H9 (cell line): ENCODE measurements at places on chromosomes 13 and 19. TPM values are rescaled to one million over a fixed set of nuclear protein-coding genes. Genes with fewer than 3 reads are reported as not detected.

The ZNF525 gene
- 37.7 and 39.2 TPM in 2 replicates for total RNA-seq

The PSG1 gene
- total RNA-seq, result not detected in 2 replicates

The TMEM38A gene
- 7.4 and 8.3 TPM in 2 replicates for total RNA-seq

The ADGRE1 gene
- total RNA-seq, result not detected in 2 replicates

The ZNF558 gene
- 30.2 and 30.5 TPM in 2 replicates for total RNA-seq

DNA sequence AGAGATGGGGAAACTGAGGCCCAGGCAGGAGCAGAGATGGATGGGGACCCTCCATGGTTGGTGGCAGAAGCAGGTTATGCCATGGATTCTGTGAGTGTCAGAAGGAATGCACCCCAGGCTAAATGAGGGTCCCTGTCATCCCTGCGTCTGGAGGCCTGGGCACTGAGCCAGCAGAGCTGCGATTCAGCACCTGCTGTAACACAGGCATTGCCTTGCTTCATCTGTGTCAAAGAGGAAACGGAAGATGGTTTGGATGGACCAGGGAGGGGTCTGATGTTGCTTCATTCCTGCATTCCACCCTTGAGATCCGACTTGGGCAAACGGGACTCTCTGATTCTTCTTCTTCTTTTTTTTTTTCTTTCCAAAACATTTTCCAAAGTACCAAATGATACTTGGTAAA, 1.2 kb downstream of the C5AR1 start:
- DNase-seq, result no peak

- no peak for DNase-seq
Observed at GRCh38 chr19:18634612-18635297, 2.1 kb upstream of the KLHL26 start.

GRCh38 chr13:50344717-50345116, 329.5 kb downstream of the KCNRG start:
- no peak for DNase-seq

GRCh38 chr19:45761714-45762113, 7.3 kb downstream of the SIX5 start:
- DNase-seq, result no peak

- peak; percentile 91 for DNase-seq
Observed at GRCh38 chr19:49801966-49802661, 11.0 kb downstream of the FUZ start.

- no peak for DNase-seq
Observed at GRCh38 chr13:48492470-48493065, 40.3 kb downstream of the RCBTB2 start.

DNA sequence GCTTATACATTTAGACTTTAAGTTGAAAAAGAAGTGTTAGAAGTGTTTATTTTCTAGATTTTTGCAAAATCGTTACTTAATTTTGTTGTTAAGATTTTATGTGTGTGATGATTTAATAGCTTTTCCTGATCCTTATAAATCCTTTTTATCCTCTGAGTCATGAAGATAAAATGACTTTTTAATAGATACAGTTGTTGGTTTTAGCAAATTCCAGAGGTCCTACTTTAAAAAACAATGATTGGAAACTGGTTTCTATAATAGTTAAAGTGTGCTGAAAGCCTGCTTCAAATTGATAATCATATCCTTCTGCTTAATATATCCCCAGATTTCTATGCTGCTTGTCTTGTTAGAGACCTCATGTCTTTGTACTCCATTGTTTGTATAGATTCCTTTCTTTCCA, 39.0 kb downstream of the RNASEH2B start:
- DNase-seq, result no peak

- no peak for DNase-seq
Observed at GRCh38 chr13:77833331-77833863, 85.2 kb downstream of the EDNRB start.

DNA sequence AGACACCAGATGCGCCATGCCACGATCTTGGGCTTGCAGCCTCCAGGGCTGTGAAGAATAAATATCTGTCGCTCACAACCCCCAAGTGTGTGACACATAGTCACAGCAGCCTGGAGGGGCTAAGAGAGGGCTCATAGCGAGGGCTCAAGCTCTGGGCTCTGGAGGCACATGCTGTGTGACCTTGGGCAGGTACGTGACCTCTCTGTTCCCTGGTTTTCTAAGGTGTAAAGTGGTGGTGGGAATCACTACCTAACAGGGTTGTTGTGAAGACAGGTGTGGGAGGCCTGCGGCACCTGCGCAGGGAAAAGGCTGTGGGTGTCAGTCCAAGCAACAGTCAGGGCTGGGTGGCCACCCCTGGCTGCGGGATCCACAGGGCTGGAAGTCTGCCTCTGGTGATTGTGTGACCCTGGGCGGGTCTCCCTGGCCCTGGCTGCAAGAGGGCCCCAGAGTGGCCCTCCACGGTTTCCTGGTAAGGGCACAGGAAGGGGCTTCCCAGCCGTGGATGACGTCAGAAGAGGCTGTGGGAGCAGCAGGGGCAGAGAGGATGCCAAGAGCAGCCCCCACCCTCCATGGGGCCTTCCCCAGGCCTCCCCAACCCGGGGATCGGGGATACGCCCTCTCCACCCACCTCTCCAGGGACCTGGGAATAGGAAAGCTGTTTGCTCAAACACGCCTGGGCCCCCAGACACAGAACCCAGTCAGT, 218.8 kb upstream of the SGCG start:
- DNase-seq, result no peak

DNA sequence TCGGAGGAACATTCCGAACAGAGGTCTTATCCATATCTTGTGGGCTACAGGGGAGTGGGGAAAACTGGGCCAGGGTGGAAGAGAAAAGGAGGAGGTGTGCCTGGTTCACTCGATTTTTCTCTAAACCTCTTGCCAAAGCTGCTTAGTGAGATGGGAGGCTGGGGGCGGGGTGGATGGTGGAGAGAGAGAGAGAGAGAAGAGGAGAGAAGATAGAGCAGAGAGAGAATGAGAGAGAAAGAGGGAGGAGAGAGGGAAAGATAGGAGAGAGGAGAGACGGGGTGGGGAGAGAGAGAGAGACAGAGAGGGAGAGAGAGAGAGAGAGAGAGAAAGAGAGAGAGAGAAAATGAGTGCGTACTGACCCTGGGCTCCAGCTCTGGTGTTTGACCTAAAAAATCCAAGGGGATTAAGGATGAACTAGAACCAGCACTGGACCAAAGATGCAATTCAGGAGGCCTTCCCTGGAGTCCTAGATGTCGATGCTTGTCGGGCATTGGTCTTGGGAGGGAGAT, 14.1 kb downstream of the NOVA2 start:
- DNase-seq, result no peak

DNA sequence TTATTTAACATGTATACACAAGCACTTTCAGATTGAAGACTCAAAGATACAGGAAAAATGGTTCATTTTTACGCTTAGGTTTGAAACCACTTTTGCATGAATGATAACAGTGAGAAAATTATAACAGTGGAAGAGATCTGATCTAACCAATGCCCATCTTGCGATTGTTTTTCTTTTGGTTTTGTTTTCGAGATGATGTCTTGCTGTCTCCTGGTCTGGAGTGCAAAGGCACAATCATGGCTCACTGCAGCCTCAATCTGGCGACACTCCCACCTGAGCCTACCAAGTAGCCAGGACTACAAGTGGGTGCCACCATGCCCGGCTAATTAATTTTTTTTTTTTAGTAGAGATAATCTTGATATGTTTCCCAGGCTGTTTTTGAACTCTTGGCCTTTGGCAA, 10.2 kb upstream of the EID2 start:
- DNase-seq, result no peak

DNA sequence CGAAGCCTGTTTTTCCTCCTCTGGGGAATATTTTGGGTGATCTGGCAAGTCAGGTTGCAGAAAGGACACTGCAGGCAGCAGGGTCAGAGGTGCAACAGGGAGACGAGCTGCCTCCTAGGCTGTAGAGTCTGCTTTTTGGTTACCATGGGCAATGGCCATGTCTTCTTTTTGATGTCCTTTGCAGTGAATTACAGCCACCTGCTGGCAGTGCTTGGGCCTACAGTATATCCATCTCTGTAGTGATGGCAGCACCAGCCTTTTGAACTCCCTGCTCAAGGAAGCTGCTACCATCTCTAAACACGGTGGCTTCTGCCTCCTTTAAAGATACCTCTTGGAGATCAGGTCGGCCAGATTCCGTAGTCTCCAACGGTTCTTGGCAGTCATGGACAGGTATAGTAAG, 73.9 kb downstream of the WTIP start:
- peak; percentile 61 for DNase-seq

GRCh38 chr13:106343836-106344235, 191.6 kb downstream of the EFNB2 start:
- no peak for DNase-seq

- no peak for DNase-seq
Observed at GRCh38 chr19:1363599-1363998, 20.1 kb upstream of the NDUFS7 start.

DNA sequence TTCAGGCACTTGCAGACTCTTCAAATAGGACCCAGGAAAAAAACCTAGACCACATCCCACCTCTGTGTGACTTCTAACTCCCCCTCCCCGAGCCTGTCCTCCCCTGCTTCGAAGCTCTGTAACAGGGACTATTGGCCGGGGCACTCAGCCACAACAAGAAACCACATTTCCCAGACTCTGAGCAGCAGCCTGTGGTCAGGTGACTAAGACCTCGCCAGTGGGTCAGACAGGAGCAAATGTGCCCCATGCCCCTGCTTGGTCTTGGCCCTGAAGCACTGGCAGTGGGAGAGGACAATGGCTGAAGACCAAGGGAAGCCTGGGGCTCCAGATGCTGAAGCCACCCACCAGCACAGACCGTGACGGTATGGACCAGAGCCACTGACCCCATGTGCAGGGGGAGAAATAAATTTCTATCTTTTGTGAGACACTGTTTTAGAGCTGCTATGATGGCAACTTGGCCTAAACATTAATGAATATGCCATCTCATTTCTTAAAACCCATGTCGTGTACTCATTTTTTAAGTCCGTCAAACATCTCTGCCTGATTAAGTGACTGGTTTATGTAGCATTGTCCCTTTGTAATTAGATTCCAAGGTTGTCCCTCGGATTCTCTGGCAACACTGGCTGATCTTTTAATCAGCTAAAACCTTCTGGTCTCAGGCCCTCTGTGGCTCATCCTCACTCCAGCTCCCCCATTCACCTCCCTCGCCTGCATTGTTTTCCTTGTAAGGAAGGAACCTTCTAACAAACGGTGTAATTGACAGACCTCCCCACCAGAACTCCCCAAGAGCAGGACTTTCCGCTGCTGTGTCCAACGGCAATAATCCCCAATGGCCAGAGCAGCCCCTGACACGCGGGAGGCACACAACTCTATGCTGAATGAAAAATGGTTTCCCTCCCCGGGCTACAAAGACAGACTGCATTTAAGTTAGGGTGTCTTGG, 98.4 kb downstream of the STK24 start:
- peak; percentile 52 for DNase-seq

DNA sequence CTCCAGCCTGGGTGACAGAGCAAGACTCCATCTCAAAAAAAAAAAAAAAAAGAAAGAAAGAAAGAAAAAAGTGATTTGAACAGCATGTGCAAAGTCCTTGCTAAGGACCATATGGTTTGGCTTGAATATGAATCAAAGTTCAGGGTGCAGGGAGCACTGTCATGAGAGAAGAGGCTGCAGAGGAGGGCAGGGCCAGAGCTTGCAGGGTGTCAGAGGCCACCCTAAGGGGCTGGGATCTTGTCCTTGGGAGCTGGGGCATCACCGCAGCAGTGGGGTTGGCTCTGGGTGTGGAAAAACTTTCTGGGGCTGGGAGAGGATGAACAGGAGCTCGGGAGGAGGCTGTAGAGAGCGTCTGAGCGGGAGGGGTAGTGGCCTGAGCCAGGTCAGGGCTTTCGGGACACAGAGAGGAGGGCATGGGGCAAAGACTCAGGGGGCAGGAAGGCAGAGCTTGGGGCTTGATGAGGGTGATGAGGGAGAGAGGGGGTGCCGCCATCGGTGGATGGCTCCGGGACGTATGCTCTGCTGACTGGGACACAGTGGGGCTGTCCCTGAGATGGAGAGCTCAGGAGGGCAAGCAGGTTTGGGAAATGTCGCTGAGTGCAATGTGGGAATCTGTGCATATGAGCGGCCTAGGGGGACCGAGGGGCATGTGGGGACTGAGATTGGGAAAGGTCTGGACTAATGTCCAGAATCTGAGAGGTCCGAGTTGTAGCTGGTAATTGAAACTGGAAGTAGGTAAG, 3.0 kb downstream of the TRPM4 start:
- no peak for DNase-seq

GRCh38 chr13:51821606-51822005, 17.6 kb upstream of the DHRS12 start:
- DNase-seq, result no peak

DNA sequence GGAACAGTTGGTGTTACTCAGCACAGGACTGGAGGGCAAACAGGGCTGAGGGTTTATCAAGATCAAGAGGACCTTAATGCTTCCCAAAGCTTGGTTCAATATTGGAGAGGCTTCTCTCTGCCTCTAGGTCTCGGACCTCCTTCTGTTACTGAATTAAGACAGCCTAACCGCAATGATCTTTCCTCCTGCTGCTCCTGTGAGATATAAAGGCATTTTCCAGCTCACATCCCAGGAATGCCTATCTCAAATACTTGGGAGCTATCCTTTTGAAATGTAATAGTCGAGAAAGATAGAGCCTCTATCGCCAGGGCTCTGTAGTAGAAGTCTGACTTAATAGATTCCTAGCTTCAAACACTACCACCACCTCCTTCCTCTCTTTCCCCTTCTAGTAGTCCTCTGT, 1475.0 kb downstream of the SLITRK1 start:
- no peak for DNase-seq

DNA sequence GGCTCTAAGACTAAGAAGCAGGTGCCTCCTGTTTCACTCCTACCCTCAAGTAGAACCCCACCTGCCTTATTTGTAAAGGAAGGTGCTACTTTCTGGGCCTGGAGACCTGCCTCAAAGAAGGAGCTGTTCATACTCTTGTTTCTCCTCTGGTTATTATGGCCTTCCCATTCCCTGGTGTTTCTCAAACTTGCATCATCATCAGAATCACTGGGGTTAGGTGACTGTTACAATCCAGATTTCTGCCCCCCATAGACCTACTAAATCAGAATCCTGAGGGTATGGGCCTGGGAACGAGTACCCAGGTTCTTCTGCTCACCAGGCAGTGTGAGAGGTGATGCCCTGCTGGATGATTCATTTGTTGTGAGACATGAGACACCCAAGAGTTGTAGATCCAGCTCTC, 18.4 kb downstream of the SAMD4B start:
- DNase-seq, result no peak

- DNase-seq, result no peak
Observed at GRCh38 chr13:74246487-74246886, 112.3 kb upstream of the KLF12 start.

DNA sequence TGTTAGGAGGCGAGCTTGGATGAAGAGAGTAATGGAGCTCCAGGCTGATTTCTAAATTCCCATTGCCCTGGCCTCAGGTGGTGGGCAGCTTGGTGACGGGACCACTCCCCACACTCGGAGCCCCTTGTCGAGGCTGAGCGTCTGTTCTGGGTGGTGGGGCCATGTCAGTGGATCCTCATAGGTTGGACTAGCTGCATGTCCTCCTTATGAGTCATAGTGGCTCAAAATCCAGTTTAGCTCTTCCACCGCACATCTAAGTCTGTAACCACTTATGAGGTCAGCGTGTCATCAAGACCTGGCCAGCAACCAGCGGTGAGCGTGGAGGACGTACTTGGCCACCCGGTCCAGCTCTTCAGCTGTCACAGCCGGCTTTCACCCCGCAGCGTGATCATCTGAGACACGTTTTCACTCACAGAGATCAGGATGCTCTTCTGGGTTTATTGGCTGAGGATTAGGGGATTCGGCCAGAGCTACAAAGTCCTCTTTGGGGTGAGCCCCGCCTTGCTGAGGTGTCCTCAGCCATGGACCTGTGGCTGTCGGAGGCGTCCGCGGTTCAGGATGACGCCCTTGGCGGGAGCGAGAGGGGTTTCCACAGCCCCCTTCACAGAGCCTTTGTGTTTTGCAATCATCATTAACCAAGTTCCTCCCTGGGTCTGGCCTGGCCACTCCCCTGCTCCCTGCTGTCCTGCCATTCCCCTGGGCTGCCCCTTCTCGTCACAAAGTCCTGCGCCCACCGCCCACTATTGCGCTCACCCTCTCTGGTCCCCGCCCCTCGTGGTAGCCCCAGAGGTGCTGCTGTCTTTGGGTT, 41.9 kb downstream of the ADPRHL1 start:
- no peak for DNase-seq
